KG1 (cell line): ENCODE measurements at places on chromosomes 2 and 18.
A peak's percentile ranks its signal among the peaks of the same experiment; 100 is the strongest.

GRCh38 chr18:22314420-22314819 lies 103.3 kb downstream of the CTAGE1 start:
- DNase-seq: no peak

GRCh38 chr2:95381212-95382191 lies 21.0 kb upstream of the FAHD2A start:
- no peak for DNase-seq

- no peak for DNase-seq
Observed at GRCh38 chr2:205657579-205657978, 24.7 kb upstream of the NRP2 start.

DNA sequence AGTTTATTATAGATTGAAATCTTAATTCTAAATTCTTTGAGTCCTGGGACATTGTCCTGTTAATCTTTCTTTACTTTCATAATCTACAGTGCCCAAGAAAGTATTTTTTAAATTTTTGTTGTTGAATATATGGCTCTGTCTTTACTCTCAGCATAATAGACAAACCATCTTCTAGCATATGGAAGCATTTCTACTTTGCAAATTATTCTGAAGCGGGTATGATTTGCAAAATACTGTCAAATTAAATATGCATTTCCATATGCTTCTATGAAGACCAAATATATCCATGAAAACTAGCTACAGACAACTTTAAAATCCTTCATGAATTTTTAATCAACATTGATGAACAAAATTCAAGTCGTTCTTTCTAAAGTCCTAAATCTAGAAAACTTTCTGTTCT lies 117.2 kb downstream of the KYNU start:
- no peak for DNase-seq

DNA sequence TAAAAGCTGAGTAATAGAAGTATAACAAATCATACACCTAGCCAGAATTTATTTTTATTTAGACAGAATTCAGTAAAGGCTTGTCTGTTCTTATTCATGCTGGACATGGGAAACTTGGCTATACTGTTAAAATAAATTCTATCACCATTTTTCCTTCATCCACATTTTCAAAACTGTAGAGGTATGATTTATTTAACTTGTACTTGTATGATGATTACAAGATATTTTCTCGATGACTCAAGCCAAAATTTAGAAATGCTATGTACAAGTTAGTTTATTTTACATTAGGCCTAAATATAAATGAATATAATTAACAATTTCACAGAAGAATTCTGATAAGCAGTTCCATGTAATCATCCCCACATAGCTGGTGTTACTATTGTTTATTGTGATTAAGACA lies 194.8 kb upstream of the DOK6 start:
- no peak for DNase-seq

DNA sequence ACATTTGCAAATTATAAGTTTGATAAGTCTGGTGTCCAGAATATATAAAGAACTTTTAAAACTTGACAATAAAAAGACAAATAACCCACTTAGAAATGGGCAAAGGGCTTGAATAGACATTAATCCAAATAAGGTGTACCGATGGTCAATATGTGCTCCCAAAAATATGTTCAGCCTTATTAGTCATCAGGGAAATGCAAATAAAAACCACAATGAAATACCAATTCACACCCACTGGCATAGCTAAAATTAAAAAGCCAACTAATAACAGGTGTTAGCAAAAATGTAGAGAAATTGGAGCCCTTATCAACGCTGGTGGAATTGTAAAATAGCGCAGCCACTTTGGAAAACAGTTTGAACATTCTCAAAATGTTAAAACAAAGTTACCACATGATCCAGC lies 79.0 kb upstream of the SCG2 start:
- no peak for DNase-seq

GRCh38 chr18:12305930-12306629 lies 2.0 kb upstream of the TUBB6 start:
- no peak for DNase-seq

DNA sequence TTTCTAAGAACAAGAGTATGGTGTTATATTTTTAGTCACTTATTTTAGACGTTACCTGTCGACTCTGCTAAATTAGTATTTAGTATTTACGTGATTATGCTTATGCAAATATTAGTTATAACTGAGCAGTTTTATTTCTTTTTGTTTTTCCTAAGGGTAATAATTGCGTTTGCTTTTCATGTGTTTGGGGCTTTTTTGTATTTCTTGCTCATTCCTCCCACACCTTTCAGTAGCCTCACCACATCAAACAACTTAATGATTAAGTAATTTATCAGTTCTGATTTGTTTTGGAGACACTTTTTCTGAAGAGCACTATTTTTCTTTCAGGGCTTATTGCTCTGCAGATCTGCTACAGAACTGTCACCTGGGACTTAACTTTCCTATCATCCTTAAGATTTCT lies 7.5 kb downstream of the SLC4A1AP start:
- DNase-seq: no peak

- no peak for DNase-seq
Observed at GRCh38 chr2:22450831-22451230, 934.1 kb upstream of the KLHL29 start.

DNA sequence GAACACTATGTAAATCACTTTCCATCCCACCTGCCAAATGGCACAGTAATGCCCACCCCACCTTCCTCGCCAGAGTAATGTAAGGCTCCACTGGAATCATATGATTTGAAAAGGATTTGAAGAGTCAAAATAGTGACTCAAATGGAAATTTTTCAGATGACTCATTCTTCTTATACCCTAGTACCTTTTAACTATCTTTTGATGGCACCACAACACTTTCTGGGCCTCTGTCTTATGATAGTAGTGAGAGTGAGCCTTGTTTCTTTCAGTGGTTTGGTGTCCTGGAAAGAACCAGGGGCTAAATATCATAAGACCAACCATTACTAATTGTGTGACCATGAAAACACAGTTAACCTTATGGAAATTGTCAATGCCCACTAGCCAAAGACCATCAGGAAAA lies 235.4 kb upstream of the SLC14A2 start:
- DNase-seq: no peak

DNA sequence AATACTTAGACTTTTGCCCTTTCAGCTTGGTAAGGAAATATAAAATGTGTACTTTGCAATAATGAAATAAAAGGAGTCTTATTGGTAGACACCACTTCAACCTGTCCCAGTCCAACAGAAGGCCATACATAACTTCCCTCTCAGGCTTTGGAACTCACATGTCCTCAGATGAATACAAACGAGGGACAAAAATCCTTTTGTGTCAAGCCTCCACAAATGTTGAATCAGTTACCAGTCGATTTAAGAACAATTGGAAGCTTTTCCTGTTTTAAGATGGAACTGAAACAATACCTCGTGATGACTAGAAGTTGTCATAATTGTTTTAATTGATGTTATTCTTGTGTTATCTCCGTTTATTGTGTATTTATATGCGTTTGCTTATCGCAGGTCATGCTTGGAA lies 385.1 kb upstream of the POU3F3 start:
- DNase-seq: no peak

DNA sequence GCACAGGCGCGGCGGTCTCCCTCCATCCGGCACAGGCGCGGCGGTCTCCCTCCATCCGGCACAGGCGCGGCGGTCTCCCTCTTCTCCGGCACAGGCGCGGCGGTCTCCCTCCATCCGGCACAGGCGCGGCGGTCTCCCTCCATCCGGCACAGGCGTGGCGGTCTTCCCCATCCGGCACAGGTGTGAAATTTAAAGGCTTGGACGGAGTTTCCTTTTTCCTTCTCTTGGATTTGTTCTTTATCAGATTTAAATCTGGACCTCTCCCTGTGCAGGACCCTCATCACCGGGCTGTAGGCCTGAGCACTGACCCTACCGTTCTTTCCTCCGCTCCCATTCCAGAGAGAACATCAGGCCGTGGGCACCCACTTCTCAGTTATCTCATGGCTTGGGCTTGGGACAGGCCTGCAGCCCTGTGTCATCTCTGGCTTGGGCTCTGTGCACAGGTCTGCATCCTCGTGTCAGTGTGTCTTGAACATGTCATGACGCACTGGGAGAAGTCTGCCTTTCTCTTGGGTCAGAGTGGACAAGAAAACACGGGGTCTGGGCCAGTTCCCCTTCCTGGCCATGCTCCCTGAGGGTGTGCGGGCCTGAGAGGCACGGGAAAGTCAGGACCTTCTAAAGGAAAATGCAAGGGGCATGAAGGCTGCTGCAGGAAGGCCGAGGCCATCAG lies 53.9 kb upstream of the PXDN start:
- DNase-seq: no peak

DNA sequence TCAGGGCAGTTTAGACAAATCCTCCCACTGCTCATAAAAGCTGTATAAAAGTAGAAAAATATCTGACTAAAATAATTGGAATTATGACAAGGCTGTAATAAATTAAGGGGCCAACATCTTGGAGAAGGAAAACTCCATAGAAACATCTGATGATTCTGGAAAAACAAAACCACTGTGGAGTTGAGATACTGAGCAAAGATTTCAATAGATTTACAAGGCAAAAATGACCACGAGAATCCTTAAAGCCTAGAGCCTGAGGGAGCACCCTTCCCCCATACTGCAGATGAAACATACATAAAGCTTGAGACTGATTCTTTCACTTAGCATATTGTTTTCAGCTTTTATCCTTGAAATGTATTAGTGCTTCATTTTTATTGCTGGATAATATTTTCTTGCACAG lies 286.4 kb upstream of the MMADHC start:
- DNase-seq: no peak

DNA sequence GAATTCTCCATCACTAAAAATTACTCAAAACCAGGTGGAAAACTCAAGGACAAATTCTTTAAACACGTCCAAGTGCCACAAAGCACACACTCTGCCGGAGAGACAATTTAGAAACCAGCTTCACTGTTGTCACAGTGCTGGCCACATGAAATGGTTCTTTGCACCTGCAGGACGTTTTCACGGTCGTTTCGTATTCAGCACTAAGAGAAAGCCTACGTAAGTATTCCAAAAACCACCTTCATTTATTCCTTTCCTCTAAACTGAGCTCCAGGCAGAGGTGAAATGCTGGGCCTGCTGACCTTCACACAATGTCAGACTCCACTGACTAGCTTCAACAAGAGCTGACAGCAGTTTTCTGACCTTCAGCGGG lies 680 bp downstream of the ATP5F1A start:
- DNase-seq: peak; percentile 45

DNA sequence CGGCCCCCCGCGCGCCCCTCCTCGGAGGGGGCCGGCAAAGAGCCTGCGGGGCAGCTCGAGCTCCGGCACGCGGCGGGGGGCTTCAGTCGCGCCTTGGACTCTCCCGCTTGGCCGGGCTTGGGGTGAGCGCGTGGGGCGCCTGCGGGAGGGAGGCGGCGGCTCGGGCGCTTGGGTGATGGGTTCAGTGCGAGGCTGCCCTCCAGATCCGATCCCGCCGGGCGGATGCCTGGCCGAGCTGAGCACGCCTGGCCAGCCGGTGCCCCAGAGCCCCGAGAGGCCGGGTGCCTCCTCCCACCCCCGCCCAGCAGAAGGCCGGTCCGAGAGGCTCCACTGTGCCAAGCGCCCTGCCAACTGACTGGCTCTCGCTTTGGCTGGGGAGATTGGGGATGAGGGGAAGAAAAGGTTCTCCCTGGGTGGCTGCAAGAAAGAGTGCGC lies 273 bp upstream of the NXPH2 start:
- DNase-seq: no peak

DNA sequence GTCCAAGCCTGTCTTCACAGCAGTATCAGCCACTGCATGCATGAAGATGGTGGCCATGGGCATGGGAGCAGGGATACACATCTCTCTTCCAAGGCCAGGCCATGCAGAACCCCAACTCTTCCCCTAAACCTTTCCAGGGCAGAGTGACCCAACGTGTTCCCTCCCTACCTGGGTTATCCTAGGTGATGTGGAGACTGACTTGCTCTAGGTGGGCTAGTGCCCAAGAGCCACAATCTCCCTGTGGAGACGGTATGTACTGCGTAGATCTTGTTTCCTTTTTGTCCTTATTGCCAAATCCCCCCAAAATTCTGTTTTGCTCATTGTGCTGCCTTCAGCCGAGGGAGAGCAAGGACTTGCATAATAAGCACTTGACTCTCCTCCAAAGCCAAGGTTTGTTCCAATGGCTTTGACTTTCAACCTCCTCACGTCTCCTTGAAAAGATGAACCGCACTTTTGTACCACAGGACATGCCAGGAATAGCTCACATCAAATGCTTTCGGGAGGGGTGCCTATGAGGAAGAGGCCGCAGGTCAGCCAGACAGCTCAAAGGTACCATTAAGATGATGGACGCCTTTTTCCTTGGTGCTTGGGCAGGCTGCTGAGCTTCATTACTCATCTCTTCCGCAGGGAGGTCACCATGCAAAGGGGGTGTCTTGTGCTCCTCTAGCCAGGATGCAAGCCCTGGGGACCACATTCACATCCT lies 76.2 kb upstream of the GLI2 start:
- DNase-seq: no peak

GRCh38 chr2:126823951-126824350 lies 74.7 kb upstream of the TEX51 start:
- DNase-seq: no peak

GRCh38 chr2:88074854-88075292 lies 7.2 kb downstream of the SMYD1 start:
- DNase-seq: no peak

- DNase-seq: no peak
Observed at GRCh38 chr18:62663731-62664336, 51.5 kb upstream of the PHLPP1 start.

DNA sequence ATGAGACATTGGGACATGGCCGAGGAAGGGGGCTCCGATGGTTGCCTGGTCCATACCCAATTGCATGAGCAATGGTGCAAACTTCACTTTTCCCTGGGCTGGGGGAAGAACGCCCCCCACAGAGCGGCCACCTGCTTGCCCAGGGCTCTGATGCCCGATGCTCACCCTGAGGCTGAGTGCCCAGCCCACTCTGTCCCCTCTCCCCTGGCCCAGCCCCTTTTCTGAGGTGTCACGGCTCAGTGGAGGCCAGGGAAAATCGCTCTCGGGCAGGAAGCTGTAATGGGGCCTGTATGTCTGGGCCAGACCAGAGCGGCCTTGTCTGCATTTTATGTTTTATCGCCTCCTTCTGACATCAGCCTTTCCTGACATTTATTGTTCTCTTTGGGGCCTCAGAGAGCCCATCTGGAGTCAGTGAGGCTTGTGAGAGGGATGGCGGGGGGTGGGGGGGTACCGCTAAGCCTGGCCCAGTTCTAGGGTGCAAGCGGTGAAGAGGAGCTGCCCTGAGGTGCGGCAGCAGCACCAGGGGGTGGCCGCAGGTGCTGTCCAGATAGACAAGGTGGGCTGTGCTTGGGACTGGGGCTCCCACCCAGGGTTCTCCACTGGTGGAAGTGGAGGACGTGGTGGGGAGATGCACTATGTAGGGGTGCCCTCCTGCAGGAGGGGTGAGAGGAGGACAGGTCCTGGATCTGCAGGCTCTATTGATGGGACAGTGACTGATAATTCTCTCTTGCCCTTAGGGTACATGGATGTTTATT lies 46.2 kb downstream of the INHBB start:
- no peak for DNase-seq

- DNase-seq: peak; percentile 29
Observed at GRCh38 chr18:45670281-45670962, 53.6 kb upstream of the SLC14A1 start.
